ENCODE measurements at places on chromosomes 5 and 9. TPM values are rescaled to one million over a fixed set of nuclear protein-coding genes. Genes with fewer than 3 reads are reported as not detected.

DNA sequence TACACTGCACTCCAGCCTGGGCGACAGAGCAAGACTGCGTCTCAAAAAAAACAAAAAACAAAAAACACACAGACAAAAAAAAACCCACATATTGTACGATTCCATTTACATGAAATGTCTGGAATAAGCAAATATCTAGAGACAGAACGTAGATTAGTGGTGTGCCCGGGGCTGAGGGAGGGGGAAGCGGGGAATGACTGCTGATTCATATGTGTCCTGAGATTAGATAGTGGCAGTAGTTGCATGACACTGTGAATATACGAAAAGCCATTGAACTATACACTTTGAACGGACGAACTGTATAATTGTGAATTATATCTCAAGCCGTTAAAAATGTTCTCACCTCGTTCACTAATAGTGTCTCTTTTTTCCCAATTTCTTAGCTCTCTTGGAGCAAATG lies 23.9 kb downstream of the FGF1 start:
- DNase-seq, result no peak

DNA sequence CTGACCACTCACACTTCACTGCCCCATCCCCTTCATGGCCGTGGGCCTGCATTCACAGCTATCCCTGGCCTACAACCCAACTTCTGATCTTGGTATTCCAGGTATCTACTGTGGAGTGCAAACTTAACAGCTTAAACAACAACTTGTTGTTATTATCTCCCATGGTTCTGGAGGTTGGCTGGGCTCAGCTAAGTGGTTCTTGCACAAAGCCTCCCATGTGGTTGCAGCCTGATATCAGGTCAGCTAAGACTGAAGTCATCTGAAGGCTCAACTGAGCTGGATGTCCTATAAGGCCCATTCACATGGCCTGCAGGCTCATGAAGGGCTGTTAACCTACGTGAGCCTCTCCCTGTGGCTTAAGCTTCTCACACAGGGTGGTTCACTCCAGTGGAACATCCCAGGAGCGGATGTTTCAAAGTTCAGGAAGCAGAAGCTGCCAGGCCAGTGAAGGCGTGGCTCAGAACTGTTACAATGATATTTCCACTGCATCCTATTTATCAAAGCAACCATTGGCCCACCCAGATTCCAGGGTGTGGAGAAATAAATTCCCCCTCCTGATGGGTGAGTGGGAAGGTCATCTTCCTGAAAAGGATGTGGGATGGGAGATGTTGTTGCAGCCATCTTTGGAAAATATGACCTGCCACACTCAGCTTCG lies 30.0 kb upstream of the TRIO start:
- DNase-seq, result no peak

DNA sequence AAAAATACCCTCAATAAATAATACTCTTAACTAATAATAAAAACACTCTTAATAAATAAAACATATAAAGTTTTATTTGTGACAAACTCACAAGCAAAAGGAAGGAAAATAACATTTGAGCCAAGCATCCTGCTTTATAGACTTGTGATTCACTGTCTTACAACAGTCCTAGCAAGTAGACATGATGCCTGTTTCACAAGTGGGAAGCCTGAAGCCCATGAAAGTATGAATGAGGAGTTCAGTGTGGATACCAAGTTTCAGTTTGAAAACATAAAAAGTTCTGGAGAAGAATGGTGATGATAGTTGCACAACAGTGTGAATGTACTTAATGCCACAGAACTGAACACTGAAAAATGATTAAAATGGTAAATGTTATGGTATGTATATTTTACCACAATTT lies 10.9 kb downstream of the HABP4 start:
- no peak for DNase-seq

GRCh38 chr9:93464876-93465275 lies 11.5 kb upstream of the FAM120AOS start:
- DNase-seq, result no peak

PCDHA9 gene
- not detected for total RNA-seq
